Fibroblast of skin of left quadriceps (primary cell): ENCODE measurements at places on chromosomes 2 and 18.

DNA sequence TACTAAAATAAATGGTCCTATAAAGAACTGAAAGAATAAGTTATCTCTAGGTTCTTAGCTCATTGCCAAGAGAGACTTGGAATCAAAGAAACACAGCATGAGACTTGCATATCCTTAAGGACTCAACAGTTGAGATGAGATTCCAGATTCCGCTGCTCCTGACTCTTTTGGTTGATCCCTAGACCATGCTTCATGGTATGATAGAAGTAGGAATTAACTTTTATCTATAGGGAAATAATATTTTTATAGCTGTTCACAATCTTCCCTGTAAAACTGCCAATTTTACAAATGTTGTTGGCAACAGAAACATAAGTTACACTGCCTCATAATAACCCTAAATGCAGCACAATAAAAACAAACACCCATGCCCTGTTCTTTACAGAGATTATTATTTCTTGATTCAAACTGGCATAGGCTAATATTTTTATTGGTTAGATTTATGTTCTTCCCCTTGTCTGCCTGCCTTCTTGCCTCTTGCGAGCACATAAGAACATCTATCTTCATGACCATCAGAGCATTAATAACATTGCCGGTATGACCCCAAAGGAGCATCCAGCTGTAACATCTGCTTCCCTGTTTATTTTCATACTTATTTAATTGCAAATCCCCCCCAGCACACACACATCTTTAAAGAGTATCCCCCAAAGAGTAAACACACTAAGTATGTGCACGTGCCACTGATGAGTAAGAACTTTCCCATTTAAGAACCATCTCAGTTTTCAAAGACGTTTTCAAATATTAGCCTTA is 735.7 kb upstream of the SLC8A1 start:
- DNase-seq: no peak

- no peak for DNase-seq
These were observed 74.4 kb upstream of the EPB41L3 start for GRCh38 chr18:5618047-5618688.

GRCh38 chr18:43004421-43004820 is 111.1 kb downstream of the RIT2 start:
- no peak for DNase-seq

DNA sequence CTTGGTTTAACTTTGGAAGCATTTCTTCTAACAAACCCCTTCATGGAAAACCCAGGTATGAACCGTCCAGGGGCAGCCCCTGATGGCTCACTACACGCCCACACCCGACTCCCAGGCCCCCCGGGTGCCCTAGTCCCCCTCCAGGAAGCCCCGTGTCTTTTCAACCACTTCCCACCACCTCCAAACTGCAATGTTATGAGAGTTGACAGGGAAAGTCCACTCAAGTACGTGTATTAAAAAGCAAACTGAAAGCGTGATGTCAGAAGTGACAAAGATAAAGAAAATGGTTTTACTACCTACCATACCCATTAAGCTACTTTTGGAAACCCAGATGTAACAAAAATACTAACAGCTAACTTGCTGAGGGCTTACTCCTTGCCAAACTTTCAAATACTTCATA is 51.5 kb downstream of the L3MBTL4 start:
- DNase-seq: no peak

DNA sequence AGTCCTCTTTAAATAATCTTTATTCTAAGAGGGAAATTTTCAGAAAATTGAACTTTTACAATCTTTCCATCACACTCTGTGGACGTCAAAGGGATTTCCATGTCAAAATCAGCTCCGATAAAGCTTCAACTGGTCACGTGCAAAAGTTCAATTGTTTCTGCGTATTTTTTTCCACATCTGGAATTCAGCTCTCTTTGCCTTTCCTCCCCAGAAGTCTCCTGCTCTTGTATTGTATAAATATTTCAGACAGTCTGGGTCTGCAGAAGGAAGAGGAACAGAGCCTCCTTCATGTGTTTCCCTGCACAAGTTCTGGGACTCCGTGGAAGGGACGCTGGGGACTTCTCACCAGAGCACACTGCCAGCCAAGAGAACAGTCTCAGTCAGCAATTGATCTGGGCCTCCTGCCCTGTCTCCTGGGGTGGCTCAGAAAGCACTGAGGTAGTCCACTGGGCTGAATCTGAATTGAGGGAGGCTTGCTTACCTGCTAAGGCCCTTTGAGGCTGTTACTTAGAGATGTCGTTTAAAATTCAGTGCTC is 251.5 kb downstream of the TFCP2L1 start:
- no peak for DNase-seq

DNA sequence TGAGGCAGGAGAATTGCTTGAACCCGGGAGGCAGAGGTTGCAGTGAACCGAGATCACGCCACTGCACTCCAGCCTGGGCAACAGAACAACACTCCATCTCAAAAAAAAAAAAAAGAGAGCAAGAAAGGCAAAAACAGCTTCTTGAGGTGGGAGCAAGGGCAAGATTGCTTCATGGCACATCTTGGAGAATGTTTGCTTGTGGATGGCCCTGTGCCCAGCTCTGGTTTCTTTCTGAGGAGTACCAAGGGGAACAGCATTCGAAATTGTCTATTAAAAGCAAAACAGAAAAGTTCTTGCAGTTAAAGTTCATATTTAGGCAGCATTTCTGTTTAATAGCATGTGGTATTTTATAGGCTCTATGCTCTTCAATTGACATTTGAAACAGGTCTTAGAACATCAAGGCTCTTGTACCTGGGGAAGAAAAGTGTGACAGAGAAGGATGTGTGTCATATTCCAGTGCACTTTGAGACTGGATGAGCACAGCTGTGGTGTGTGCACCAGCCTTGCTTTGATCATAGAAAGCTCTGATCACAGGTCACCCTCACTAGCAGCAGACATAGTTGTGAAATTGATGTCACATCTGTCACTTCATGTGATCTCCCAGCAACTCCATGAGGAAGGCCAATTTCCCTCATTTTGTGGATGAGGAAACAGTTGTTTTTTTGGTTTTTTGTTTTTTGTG is 154.3 kb downstream of the UXS1 start:
- no peak for DNase-seq

DNA sequence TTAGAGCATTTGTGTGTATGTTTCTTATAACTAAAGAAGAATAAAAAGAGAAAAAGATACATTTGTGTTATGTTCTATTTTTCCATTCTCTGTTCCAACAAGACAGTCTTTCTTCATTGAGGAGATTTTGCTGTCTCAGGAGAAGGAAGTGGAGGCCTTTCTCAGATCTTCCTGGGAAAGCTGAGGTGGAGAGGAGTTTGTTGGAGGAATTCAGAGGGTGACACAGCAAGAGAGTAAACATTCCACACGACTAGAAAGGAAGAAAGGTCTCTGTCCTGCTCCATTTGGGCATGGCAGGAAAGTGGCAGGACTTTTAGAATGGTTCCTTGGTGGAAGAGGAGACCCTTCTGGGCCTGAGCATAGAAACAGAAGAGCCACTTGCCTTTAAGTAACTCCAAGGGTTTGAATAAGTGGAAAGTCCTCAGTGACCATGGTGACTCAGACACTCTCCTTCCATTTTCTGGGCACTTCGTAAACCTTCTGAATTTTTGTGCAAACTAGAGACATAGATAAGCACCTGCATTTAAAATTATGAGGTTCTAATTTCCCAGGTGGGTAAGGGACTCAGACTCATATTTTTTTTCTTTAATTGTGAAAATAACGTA is 52.3 kb upstream of the COL5A2 start:
- no peak for DNase-seq

- DNase-seq: no peak
These were observed 113.8 kb downstream of the THADA start for GRCh38 chr2:43481927-43482542.

DNA sequence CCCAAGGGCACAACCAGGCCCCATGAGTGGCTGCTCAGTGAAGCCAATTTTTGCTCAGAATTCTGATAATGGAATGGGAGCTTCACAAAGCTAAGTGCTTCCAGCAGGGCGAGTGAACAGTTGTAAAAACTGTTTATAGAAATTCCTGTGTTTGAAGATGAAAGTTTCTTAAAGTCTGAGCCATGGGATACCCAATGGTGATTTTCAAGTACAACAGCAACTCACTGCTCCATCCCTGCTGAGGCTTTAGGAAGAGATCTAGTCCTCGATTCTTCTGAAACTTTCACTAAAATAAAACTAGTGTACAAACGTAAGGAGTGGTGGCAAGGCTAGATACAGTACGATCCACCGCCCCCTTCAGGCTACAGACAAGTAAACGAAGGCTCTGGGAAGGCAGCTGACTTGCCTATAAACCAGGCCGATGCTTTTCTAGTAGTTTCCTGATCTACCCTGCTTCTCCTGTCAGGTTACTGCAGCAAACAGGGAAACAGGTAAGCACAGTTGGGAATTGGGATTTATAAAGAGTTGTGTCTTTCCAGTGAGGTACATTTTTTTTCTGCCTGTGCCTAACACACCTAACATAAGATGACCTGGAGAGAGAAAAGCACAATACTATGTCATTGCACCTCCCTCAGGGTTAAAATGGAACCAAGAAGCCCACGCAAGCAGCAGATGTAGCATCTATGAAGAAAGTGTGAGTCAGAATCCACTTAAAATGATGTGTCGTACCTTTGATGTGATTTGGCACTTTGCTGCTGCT is 108.7 kb downstream of the UXS1 start:
- no peak for DNase-seq

DNA sequence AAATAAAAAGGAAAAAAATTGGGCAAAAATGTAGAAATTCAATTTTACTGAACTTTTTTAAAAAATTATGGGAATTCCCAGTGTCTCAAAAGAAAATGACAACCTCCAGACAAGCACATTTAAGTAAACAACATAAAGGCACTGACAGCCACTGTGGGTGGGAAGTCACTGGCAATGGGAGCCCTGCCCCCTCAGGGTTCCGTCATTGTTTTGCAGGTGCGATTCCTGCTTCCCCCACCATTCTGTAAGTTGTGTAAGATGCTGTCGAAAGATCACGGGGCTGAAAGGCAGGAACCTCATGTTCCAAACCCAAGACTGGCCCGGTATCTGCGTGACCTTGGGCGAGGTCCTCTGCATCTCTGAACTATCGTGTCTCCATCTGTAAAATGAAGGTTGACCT is 15.8 kb upstream of the ASPRV1 start:
- no peak for DNase-seq

DNA sequence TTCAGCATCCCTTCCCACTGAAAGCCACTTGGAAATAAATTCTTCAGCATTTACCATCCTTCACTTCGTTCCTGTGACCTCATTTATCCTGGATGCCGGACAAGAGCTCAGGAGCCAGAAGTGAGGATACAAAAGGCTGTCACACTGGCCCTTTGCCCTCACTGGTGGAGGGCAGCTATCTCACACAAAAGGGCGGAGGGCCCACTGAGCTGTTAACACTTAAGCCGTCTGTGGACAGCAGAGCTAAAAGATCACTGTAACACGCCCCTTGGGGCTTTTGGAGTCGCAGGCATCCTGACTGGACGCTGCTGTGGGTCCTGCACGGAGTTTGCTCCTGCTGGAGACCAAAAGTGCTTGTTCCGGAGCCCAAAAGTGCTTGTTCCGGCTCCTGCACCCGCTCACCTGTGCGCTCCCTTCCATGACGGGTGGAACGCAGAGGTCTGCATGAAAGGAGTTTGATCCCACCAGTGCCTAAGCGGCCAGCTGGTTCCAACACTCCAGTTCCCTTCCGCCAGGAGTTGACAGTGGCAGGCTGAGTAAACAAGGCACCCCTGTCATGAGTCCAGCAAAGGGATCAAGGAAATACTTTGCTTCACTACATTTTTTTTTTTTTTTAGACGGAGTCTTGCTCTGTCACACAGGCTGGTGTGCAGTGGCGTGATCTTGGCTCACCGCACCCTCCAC is 572.0 kb upstream of the LINC00305 start:
- DNase-seq: no peak

DNA sequence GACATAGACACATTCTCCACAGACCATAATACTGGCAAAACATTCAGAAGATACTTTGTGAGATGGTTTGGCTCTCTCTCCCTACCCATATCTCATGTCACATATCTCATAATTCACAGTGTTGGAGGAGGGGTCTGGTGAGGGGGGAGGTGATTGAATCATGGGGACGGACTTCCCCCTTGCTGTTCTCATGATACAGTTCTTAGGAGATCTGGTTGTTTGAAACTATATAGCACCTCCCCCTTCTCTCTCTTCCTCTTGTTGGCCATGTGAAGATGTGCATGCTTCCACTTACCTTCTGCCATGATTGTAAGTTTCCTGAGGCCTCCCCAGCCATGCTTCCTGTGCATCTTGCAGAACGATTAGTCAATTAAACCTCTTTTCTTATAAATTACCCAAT is 61.1 kb downstream of the HK2 start:
- DNase-seq: no peak

DNA sequence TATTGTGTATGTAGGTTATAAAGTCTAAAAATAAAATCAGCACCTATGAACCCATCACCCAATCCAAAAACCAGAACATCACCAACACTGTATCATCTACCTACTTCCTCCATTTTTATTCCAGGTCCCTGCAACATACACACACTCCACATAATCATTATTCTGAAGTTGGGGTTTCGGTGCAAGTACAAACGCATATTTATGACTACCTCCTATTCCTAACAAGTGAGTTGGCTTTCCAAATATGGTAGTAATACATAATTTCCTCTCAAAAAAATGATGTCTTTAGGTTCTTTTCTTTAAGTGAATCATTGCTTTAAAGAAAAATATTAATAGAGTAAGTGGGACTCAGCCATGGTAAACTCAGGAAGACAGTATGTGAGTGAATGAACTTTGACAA is 3.3 kb downstream of the ACVR1 start:
- DNase-seq: no peak

- no peak for DNase-seq
These were observed 136.9 kb downstream of the SLC4A10 start for GRCh38 chr2:161761160-161761559.

DNA sequence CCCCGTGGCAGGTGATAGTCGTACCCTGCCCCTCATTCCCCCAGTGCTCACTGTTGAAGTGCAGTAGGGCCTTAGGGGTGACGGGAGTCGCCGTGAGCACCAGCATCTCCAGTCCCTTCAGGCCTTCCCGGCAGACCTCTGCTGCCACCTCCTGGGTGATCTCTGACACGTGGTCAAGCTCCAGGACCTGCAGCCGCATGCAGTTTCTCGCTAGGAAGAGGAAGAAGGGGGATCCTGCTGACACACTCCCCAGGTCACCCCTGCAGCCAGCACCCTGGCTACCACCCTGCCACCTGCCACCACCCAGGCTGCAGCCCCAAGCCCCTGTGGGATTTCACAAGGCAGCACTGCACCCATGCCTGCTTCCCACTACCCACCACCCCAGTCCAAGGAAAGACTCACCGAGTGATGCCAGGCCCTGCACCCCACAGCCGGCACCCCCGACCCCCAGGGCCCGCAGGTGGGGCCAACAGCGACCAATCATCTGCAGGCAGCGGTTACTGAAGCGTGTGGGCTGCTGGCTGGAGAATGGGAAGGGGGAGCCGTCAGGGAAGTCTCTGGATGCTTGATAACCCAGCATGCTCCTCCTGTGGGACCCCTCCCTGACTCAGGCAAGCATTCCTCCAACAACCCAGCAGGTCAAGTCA is 23.8 kb downstream of the FBXO41 start:
- no peak for DNase-seq

GRCh38 chr2:98155716-98156115 is 68.7 kb downstream of the VWA3B start:
- no peak for DNase-seq
